ENCODE measurements at places on chromosomes 11 and 22.

DNA sequence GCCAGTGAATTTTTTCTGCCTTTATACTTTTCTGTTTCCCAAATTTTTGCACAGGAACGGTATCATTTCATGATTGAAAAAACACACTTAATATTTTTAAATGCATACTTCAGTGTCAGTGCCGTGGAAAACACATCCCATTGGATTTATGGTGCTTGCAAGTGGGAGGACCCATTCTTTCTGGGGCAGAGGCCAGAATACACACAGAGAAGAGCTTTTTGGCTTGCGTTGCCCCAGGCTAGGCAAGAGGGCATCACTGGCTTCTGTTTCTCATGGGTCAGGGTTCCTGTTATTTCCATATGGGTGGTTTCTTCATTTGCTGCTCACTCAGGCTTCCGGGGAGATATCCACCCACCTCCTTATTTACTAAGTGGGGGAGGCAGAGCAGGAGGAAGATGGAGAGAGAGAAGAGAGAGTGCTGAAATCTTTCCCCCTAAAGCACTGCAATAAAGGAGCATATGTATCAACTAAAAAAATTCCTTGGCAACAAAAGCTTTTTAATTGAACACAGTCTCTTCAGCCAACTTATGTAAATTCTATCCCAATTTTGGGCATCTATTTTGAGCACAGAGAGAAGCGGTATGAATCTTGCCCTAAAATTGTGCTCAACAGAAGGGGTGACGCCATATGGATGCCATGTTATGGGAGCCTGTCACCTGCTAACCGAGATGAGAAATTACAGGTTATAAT, 66.0 kb upstream of the KIRREL3 start:
- DNase-seq, result no peak

GRCh38 chr11:75349521-75350116, 1.8 kb downstream of the ARRB1 start:
- DNase-seq, result no peak

DNA sequence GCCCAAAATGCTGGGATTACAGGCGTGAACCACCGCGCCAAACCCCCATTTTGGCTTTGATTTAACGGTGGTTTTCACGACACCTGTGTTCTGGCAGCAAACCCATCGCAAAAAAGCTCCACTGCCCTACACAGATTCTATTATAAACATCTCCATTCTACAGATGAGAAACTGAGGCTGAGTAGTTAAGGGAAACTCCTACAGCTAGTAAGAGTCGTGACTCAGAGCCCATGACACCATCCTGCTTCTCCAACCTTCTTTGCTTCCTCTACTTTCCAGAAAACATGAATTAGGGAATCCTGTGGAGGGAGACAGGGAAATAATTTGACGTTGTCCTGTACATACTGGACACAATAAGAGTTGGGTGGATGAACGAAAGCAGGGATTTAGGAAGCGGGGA, 429 bp upstream of the SNX15 start:
- no peak for DNase-seq

DNA sequence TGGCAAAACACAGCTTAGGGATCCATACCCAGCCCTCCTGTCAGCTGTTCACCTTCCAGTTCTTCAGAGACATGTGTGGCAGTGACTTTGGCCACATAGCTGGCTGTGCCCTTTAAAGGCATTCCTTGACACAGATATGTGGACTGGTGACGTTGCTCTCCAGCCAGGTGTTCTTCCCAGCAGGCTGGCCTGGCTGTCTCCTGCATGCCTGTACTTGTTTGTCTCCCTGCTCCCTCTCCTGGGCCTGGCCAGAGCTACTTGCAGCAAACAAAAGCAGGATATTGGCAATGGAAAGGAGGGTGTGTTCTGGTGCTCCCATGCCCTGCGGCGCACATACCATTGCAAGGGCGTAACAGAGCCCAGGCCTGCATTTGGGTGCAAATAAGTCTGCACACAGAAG, 38.3 kb downstream of the PIK3IP1 start:
- no peak for DNase-seq

- DNase-seq, result no peak
Measured at GRCh38 chr11:6022956-6023355, 7.6 kb downstream of the OR56A1 start.

GRCh38 chr22:25021976-25022711, 69.6 kb downstream of the KIAA1671 start:
- no peak for DNase-seq

DNA sequence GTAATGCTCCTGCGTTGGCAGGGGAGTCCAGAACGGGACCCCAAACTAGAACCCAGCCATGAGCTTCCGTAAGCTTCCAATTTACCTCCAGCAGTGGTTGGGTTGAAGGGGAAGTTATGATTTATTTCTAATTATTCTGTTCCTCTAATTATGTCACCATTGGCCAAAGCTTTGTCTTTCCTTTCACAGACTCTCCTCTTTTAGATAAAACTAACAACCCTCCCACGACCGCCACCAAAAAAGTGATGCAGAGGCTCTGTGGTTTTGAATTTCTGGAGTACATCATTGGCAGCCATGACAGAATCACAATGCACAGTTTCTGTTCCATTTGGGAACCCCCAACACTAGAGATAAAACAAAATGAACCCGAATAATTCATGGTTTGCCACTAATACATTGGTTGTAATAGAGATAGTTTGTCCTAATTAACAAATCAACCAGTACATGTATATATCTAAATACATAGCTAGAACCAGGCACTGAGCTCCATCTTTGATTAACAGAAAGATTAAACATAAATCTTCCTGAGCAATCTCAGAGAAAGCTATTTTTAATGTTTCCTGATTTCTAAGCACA, 64.3 kb downstream of the ETS1 start:
- DNase-seq, result peak; percentile 65

DNA sequence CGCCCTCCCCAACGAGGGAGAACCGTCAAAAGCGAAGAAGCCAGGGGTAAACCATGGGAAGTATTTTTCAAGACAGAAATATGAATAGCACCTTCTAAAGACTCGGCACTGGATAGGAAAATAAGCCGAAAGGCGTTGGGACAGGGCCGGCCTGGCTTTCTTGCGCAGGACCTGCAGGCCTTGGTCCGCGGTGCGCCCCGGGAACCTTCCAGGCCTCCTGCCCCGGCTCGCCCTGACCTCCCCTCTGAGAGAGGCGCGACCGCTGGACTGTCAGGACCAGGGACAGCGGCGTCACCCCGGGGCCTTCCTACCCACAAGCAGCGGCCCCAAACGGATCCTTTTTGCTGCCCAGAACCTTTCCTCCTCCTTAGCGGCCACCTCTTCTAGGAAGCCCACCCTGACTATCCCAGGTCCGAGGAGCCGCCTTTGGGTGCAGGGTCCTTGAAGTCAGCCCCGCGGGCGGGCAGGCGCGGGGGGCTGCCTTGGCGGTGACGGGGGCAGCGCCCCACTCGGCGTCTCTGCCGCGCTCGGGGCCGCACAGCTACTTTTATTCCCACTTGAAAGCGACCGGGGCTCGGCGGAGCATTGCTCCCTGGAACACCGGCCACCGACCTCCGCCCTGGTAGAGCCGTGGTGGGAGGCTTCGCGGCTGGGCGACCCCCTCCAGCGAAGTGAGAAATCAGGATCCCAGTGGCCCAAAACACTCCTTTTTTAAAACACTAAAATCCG, 650 bp upstream of the MAPK11 start:
- peak; percentile 75 for DNase-seq

DNA sequence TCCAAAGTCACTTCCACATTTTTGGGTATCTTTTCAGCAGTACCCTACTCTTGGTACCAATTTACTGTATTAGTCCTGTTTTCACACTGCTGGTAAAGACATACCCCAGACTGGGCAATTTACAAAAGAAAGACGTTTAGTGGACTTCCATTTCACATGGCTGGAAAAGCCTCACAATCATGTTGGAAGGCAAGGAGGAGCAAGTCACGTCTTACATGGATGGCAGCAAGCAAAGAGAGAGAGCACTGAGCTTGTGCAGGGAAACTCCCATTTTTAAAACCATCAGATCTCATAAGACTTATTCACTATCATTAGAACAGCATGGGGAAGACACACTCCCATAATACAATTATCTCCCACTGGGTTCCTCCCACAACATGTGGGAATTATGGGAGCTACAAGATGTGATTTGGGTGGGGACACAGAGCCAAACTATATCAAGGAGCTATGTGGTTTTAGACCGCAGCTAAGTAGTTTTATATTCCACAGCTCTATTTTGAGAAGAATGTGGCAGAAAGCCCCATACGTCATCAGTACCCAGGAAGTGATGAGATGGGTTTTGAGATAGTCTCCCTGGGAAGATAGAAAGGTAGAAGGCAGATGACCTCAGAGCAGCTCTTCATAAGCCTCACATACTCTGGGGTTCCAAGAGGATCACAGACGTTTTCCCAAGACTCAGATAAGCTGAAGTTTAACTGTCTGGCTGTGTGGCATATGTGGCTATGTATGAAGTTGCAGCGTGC, 96.3 kb downstream of the APIP start:
- no peak for DNase-seq

GRCh38 chr11:95652002-95652472, 137.5 kb downstream of the FAM76B start:
- DNase-seq, result no peak

- no peak for DNase-seq
Measured at GRCh38 chr22:20312396-20313191, 7.3 kb downstream of the DGCR6L start.

DNA sequence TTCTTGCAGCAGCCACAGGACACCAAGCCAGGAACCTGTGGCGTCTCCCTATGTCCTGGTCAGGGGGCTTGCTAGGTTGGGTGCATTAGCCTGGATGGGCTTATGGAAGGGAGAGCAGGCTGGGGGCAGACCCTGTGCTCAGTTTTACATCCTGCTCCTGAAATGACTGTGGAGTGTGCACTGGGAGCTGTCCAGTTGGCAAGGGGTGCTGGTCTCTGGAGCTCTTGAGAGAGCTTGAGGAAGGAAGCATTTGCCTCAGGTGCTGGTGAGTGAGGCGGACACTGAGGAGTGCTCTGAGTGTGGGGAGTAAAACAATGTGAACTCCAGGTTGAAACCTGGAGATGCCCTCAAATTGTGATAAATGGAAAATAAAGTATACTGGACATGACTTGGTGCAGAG, 3.4 kb downstream of the SCGB1D4 start:
- no peak for DNase-seq

- DNase-seq, result no peak
Measured at GRCh38 chr11:22539821-22540256, 85.8 kb downstream of the FANCF start.

- no peak for DNase-seq
Measured at GRCh38 chr11:3177931-3178330, 12.8 kb upstream of the OSBPL5 start.

GRCh38 chr11:114914231-114915005, 236.1 kb downstream of the NXPE2 start:
- DNase-seq, result no peak

- DNase-seq, result no peak
Measured at GRCh38 chr11:114058026-114058706, 1.3 kb upstream of the ZBTB16 start.

DNA sequence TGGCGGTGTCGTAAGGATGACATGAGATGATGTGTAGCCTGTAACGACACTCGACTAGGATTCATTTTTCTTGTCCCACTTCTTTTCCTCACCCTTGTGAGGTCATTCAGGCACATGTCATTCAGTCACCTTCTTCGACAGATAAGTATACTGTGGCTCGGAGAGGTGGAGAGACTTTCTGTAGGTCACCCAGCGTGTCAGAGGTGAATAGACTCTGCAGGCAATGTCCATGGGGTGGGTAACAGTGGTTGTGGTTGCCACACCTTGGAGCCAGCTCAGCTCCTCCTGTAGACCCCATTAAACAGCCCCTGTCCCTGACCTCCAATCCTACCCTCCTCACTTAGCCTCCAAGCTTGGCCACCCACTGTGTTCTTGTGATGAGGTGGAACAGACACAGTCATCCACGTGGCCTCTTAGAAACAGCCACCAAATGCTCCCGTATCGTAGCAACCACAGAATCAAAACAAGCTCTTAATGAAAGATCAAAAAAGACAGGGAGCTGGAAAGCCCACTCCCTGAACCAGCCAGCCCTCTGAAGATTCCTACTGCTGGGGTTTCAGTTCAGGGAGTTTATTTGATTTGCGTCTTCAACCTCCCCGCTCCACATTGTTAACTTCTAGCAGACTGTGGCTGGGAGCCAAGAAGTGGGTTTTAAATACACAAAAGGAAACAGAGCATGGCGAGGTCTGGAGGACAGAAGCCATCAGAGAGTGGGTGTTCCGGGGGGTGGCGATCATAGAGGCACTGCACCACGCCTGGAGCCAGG, 89.0 kb upstream of the GRK3 start:
- no peak for DNase-seq

DNA sequence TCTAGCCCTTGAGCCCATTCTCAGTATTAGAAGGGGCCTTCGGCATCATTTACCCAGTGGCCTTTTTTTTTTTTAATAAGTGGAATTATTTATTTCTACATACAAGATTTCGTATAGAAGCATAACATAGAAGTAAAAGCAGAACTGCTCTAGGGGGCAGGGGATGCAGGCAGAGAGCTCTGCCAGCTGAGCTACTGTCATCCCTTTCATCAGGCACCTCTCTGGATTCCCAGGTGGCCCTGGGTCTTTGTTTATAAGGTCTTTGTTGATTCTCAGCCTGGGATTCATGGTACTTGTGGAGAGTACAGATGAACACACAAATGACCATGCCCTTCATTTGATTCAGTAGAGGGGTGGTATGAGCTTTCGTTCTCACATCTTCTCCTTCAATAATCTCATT, 66.4 kb downstream of the GAB2 start:
- DNase-seq, result no peak

DNA sequence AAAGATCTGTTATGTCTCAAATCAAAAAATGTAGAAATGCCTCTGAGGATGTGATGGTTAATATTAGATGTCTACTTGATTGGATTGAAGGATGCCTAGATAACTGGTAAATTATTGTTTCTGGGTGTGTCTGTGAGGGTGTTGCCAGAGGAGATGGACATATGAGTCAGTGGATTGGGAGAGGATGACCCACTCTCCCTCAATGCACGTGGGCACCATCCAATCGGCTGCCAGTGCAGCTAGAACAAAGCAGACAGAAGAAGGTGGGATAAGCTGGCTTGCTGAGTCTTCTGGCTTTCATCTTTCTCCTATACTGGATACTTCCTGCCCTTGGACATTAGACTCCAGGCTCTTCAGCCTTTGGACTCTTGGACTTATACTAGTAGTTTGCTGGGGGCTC, 430.3 kb downstream of the SOX6 start:
- DNase-seq, result no peak

- no peak for DNase-seq
Measured at GRCh38 chr11:45960387-45961095, 38.1 kb downstream of the LARGE2 start.

- no peak for DNase-seq
Measured at GRCh38 chr11:12853652-12854296, 155.3 kb upstream of the RASSF10 start.

DNA sequence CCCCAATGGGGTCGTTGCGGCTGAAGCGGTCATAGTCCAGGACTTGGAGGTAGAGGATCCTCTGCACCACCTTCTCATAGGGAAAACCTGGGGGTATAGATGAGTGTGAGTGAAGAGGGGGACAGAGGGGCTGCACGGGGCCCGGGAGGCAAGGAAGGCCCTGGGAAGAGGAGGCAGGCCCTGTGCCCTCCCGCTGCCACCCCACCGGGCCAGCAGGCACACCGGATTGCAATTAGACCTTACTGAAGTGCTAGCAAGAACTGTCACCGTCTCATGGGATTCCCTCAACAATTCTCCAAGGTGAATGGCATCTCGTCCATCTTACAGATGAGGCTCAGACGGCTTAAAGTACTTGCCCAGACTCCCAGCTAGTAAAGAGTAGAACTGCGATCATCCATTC, 15.9 kb downstream of the LRRC10B start:
- no peak for DNase-seq

All from CD4-positive, alpha-beta T cell treated with Interleukin-6 for 4 hours (primary cell).